ENCODE measurements at places on chromosomes 11 and 22.

- DNase-seq, result no peak
Observed at GRCh38 chr22:48555606-48556005, 1272.1 kb downstream of the BRD1 start.

GRCh38 chr11:46380340-46381047, 975 bp upstream of the MDK start:
- peak; percentile 46 for DNase-seq

- DNase-seq, result no peak
Observed at GRCh38 chr11:69204246-69204940, 48.7 kb downstream of the SMIM38 start.

- DNase-seq, result peak; percentile 97
Observed at GRCh38 chr22:37633625-37634416, 5.6 kb upstream of the SH3BP1 start.

- no peak for DNase-seq
Observed at GRCh38 chr11:46801694-46802470, 44.2 kb downstream of the CKAP5 start.

- DNase-seq, result no peak
Observed at GRCh38 chr11:85347291-85347690, 279.9 kb downstream of the DLG2 start.

GRCh38 chr11:69114811-69115523, 40.8 kb upstream of the SMIM38 start:
- DNase-seq, result no peak

Measured in Kasumi-1 (cell line).